ENCODE measurements at places on chromosomes 11 and 22. TPM values are rescaled to one million over a fixed set of nuclear protein-coding genes. Genes with fewer than 3 reads are reported as not detected.

ASPHD2 gene
- 5.5 TPM for total RNA-seq

TBX10 gene
- total RNA-seq, result 0.14 TPM

CRYBB2 gene
- not detected for total RNA-seq

GGTLC3 gene
- total RNA-seq, result not detected

PTGDR2 gene
- total RNA-seq, result 0.83 TPM

OR4A15 gene
- not detected for total RNA-seq
